Spinal cord (tissue), 10 donors: ENCODE measurements at places on chromosomes 12 and 14. TPM values are rescaled to one million over a fixed set of nuclear protein-coding genes. Genes with fewer than 3 reads are reported as not detected.

Gene FAM181A
- total RNA-seq: 3.5 TPM

Gene PPP1R1A
- total RNA-seq: 9.4 TPM

Gene C12orf50
- not detected for total RNA-seq

GRCh38 chr12:28966046-28966780, 182.9 kb upstream of the FAR2 start:
- peak; percentile 89 for DNase-seq

DNA sequence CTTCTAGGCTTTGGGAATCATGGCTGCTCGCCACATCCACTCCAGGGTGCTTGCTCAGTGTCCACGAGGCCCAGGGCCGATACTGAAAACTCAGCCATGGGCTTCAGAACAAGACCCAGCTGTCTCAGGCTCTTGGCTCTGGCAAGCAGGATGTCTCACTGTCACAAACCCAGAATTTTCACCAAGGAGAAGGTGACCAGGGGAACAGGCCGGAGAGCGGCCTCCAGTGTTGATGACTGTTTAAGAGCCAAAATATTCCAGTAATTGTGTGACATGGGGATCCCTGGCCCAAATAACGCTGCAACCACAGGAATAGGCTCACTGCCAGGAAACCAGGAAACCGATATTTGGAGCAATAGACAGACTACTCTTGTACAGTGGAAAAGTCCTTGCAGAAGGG, 9.8 kb upstream of the SERPINA5 start:
- no peak for DNase-seq

DNA sequence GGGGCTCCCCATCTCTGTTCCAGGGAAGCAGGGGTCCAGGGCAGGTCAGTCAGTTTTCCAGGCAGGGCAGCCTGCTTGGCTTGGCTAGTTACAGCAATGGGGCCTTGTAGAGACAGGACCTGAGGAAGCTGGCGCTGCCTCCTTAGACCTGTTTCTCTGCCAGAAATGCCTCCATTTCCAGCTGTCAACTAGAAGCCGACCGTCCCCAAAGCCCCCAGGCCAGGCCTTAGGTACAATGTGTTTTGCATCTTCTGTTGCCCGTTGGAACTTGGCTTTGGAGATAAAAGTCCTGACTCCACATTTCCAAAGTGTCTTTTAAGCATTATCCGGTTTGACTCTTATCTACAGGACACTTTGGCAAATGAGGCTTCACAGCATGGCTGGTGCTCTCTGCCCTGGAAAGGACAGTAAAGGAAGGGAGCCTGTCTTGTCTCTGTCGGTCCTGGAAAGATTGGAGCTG, 42.6 kb downstream of the KRT80 start:
- DNase-seq: no peak

DNA sequence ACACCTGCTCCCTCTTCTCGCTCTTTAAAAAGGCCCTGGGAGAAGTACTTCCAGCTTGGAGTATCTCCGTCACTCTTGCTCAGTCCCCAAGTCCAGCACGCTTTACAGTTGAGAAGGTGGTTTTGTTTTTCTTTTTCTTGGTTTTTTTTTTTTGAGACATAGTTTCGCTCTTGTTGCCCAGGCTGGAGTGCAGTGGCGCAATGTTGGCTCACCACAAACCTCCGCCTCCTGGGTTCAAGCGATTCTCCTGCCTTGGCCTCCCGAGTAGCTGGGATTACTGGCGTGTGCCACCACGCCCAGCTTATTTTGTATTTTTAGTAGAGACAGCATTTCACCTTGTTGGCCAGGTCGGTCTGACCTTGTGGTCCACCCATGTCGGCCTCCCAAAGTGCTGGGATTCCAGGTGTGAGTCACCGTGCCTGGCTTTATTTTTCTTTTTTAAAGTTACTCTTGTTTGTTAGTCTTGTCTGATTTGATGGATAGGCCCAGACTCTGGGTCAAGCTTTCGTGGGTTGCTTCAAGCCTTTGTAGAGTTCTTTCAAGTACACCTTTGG, 1.9 kb downstream of the TDRD9 start:
- no peak for DNase-seq

DNA sequence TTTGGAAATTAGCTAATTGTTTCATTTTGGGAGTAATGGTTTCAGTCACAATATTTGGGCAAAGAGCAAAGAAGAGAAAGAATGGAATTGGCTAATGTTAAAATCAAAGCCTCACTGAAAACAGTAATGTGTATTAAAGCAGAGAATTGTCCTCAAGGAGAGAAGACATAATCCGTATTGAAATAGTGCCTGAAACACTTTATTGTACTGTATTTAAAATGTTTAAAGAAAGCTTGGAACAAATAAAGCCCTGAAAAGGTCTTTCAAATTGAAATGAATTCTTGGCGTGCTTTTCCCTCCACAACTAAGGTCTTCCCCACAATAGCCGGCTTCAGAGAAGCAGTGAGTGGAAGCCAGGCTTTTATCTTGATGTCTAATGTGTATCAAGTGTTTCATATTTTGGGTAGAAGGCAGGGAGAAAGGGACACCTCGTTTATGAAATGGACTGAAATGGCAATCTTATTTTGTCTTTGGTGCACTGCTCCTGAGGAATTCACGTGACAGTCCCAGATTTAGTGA, 212.9 kb upstream of the CRY1 start:
- DNase-seq: no peak
